ENCODE measurements at places on chromosomes 5 and 9.
A peak's percentile ranks its signal among the peaks of the same experiment; 100 is the strongest.

GRCh38 chr5:176152191-176152929 is 85.9 kb upstream of the SIMC1 start:
- no peak for DNase-seq

DNA sequence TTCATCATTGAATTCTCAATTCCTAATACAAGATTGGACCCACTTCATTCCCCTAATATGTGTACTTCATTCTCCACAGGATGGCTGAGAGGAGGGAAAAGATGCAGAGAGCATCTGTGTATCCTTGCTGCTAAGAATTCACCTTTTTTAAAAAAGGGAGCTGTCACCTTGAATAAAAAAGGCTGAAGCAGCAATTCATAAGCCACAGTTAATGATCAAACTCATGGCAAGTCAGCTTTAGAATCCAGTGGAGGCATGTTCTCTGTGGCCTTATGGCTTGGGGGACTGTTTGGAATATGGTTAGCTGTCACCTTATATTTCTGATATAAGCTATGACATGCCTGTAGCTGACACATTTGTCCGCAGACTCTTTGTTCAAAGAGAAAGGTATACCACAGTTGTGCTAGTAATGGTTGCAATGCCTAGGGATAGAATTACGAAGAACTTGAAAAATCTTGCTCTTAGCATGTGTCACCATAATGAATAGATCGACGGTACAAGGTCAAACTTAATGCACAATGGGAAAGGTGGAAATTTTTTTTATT is 256.8 kb upstream of the TNC start:
- no peak for DNase-seq

- no peak for DNase-seq
Observed at GRCh38 chr5:79241535-79241979, 5.6 kb downstream of the JMY start.

- DNase-seq = no peak
Observed at GRCh38 chr9:107963246-107963645, 473.7 kb upstream of the KLF4 start.

GRCh38 chr5:86968301-86968753 is 299.4 kb upstream of the RASA1 start:
- peak; percentile 53 for DNase-seq

- DNase-seq = no peak
Observed at GRCh38 chr5:60604771-60605170, 95.2 kb downstream of the DEPDC1B start.

DNA sequence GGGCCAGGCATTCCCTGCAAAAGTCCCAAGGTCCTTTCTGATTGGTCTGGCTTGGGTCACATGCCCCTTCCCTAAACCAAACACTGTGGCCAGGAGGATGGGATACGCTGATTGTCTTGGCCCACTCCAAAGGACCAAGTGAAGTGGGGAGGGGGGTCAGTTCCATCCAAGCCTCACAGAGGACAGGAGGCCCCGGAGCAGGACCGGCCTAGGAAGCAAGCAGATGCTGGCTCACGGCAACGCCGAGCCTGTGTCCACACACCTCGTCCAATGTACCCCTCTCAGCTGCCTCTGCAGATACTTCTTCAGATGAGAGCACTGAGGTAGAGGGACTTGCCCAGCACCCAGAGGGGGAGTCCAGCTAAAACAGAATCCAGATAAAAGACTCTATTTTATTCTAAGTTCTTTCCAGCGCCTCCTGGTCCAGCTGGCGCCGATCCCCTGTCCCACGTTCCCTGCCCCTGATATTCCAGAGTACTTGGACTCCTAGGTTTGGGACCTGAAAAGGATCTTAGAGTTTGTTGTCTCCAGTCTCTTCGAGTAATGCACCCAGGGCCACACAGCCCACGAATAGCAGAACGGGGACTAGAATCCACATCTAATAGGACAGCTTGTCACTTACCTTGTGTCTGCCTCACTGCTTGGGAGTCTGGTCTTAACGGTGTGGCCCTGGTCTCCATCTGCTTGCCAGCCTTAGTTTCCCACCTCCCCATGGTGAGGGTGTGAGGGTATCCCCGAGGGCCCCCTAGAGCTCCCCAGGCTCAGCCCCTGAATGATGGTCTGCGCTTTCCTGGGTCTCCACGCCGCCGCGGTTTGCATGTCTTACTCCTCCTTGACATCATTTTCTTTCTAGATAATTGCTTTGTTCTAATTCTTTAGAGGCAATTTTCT is 72.4 kb upstream of the UNC5A start:
- no peak for DNase-seq

Data from left ventricle myocardium superior (tissue), 1 donor.